Left lung (tissue), 14 donors: ENCODE measurements at places on chromosomes 11 and 22. TPM values are rescaled to one million over a fixed set of nuclear protein-coding genes. Genes with fewer than 3 reads are reported as not detected.

GRCh38 chr11:96524475-96524874, 134.7 kb downstream of the JRKL start:
- DNase-seq, result no peak

- DNase-seq, result no peak
Observed at GRCh38 chr22:37827056-37827455, 3.9 kb downstream of the GALR3 start.

- no peak for DNase-seq
Observed at GRCh38 chr22:49458708-49459099, 369.0 kb downstream of the BRD1 start.

DNA sequence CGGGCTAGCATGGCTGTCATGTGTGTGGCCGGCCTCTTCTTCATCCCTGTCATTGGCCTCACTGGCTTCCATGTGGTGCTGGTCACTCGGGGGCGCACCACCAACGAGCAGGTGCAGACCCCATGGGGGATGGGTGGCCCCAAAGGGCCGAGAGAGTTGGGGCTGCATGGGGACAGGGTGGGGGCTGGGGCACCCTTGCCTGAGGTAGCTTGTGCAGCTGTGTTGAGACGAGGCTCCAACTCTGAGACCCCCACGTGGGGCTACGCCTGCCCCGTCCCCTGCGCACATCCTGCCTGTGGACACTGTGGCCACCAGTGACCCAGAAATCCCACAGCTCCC, 8.5 kb downstream of the ZDHHC8 start:
- no peak for DNase-seq

DNA sequence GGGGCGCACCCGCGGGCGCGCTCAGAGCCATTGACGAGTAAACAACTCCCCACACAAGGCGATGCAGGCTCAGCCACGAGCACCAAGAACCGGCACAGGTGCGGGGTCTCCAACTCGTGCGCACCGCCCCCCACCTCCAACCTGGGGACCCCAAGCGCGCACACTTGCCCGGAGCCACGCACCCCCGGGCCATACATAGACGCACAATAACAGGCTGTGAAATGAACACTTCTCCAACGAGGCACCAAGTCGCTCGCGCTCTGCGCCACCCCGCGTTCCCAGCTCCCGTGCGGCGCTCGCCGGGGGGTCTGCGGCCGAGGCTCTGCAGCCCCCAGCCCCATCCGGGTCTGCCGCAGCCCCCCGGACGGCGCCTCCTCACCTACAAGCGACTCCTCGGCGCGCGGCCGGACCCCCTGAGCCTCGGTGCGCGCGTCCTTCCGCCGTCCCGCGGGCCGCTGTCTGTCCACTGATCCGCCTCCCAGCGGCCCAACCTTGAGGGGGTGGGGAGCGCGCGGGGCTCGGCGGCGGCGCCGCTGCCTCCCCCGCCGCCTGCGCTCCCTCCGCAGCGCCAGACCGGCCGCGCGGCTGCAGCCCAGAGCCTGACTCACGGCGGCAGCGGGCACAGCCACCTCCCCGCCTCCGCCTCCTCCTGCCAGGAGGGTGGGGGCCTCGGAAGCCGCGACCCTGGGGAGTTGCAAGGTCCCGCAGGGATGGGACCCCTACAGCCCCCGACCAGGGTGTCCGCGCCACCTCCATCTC, 1.6 kb downstream of the IFITM10 start:
- no peak for DNase-seq

The ACCSL gene
- polyA plus RNA-seq, result 0.13 TPM

DNA sequence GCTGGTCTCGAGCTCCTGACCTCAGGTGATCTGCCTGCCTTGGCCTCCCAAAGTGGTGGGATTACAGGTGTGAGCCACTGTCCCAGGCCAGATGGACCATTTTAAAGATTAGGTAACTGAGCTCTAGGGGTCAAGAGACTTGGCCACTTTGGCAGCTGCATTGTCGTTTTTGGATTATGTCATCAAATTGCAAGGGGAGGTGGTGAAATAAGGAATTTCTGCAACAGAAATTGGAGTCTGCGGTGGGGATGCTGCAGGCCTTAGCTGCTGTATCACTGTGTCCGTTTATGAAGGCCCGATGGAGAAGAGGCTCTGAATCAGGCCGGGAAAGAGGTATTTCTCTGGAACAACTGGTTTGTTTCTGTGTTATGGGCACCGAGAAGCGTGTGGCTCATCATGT, 34.6 kb downstream of the PTPRJ start:
- no peak for DNase-seq

- no peak for DNase-seq
Observed at GRCh38 chr11:19072464-19072863, 11.9 kb upstream of the MRGPRX2 start.

DNA sequence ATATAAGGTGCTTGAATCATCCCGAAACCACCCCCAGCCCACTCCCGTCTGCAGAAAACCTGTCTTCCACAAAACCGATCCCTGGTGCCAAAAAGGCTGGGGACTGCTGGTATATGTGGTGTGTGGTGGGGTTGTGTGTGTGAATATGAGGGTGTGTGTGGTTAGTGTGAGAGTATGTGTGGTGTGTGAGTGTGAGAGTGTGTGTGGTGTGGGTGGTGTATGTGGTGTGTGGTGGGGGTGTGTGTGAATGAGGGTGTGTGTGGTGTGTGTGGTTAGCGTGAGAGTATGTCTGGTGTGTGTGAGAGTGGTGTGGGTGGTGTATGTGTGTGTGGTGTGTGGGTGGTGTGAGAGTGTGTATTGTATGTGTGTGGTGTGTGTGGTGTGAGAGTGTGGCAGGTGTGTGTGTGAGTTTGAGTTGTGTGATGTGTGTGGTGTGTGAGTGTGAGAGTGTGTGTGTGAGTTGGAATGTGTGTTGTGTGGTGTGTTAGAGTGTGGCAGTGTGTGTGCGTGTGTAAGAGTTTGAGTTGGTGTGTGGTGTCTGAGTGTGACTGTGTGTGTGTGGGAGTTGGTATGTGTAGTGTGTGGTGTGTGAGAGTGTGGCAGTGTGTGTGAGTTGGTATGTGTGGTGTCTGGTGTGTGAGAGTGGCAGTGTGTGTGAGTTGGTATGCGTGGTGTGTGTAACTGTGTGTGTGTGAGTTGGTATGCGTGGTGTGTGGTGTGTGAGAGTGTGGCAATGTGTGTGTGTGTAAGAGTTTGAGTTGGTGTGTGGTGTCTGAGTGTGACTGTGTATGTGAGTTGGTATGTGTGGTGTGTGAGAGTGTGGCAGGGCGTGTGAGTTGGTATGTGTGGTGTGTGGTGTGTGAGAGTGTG, 6.5 kb downstream of the UPK3A start:
- DNase-seq, result no peak

The MS4A6A gene
- polyA plus RNA-seq, result 27.6 TPM

The ZNF408 gene
- polyA plus RNA-seq, result 10.8 TPM

- DNase-seq, result no peak
Observed at GRCh38 chr11:11909727-11910126, 68.0 kb downstream of the USP47 start.

The CRYAB gene
- 28.6 TPM for polyA plus RNA-seq

The CABP4 gene
- 2.8 TPM for polyA plus RNA-seq

DNA sequence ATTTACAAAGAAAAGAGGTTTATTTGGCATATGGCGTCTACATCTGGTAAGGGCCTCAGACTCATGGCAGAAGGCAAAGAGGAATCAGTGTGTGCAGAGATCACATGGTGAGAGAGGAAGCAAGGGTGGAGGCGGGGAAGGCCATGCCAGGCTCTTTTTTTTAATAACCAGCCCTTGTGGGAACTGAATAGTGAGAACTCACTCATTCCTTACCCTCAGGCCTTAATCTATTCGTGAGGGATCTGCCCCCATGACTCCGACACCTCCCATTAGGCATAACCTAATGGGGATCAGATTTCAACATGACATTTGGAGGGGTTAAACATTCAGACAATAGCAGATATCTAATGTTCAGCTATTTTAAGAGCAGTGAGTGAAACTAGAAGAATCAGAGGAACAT, 55.7 kb downstream of the ATM start:
- no peak for DNase-seq

DNA sequence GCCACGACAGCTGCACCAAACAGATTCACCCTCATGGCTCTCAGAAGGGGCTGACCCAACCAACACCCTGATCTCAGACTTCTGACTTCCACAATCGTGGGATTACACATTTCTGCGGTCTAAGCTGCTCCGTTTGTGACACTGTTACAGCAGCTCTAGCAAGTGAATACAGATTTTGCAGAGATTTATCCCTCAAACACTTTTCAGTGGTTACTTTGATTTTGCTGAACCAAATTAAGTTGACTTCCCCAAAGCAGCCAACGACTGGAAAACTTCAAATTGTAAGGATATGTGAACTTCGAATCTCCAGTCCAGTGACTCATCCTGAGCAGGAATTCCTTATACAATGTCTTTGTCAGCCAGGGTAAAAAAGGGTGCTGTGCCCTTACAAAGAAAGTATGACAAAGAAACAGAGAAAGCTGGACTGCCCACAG, 14.8 kb upstream of the INCENP start:
- DNase-seq, result no peak

- DNase-seq, result no peak
Observed at GRCh38 chr11:47296045-47296444, 26.1 kb downstream of the MADD start.

GRCh38 chr22:32364210-32364609, 6.5 kb downstream of the RFPL3 start:
- DNase-seq, result no peak

GRCh38 chr22:36584666-36585065, 55.7 kb upstream of the EIF3D start:
- no peak for DNase-seq

DNA sequence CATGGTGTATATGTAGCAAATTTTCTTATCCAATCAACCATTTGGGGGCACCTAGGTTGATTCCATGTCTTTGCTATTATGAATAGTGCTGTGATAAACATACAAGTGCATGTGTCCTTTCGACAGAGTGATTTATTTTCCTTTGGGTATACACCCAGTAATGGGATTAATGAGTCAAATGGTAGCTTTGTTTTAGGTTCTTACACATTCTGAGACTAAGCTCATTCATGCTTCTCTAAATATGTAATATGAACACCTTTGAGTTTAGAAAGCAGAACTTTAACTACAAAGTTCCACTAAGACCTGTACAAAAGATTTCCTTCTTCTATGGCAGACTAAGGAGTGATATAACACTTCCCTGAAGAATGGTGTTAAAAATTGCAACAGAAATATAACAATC, 627.0 kb downstream of the KCNA4 start:
- DNase-seq, result no peak

- DNase-seq, result no peak
Observed at GRCh38 chr11:122150216-122151124, 34.5 kb upstream of the BLID start.

GRCh38 chr11:64347193-64347867, 7.3 kb downstream of the CCDC88B start:
- DNase-seq, result no peak

The LAMTOR1 gene
- 111 TPM for polyA plus RNA-seq

The DTX4 gene
- 65.0 TPM for polyA plus RNA-seq

DNA sequence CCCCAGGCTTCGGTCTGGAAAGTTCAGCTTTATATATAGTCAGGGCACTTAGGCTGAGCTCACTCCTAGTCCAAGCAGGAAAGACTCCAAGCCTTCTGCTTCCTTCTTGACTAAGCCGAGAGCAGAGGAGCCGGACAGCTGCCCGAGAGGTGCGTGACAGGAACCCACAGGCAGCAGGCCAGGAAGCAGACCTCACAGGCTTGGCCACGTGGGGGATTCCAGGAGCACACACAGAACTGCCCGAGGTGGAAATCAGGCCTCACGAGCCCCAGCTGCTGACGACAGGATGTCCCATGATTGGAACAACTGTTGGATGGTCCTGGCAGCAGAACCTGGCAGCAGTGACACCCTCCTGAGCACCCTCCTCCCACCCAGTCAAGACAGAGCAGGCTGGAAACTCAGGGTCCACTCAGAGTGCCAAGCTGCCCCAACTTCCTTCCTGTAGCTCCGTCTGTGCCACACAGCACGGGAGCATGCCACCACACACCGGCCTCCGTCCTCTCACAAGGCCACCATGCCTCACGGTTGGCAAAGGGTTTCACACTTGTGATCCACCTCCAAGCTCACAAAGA, 5.4 kb downstream of the PLA2G6 start:
- peak; percentile 70 for DNase-seq

The KRTAP5-7 gene
- polyA plus RNA-seq, result not detected

GRCh38 chr11:2762451-2762850, 62.7 kb upstream of the KCNQ1OT1 start:
- DNase-seq, result no peak

The KIF18A gene
- 9.3 TPM for polyA plus RNA-seq

The ZNF214 gene
- 10.3 TPM for polyA plus RNA-seq

The IL18 gene
- 1.5 TPM for polyA plus RNA-seq

The MMP7 gene
- polyA plus RNA-seq, result 0.20 TPM

The IGF2 gene
- polyA plus RNA-seq, result 97.5 TPM

The HEPN1 gene
- not detected for polyA plus RNA-seq

- DNase-seq, result no peak
Observed at GRCh38 chr11:19389787-19390303, 149.1 kb upstream of the E2F8 start.

DNA sequence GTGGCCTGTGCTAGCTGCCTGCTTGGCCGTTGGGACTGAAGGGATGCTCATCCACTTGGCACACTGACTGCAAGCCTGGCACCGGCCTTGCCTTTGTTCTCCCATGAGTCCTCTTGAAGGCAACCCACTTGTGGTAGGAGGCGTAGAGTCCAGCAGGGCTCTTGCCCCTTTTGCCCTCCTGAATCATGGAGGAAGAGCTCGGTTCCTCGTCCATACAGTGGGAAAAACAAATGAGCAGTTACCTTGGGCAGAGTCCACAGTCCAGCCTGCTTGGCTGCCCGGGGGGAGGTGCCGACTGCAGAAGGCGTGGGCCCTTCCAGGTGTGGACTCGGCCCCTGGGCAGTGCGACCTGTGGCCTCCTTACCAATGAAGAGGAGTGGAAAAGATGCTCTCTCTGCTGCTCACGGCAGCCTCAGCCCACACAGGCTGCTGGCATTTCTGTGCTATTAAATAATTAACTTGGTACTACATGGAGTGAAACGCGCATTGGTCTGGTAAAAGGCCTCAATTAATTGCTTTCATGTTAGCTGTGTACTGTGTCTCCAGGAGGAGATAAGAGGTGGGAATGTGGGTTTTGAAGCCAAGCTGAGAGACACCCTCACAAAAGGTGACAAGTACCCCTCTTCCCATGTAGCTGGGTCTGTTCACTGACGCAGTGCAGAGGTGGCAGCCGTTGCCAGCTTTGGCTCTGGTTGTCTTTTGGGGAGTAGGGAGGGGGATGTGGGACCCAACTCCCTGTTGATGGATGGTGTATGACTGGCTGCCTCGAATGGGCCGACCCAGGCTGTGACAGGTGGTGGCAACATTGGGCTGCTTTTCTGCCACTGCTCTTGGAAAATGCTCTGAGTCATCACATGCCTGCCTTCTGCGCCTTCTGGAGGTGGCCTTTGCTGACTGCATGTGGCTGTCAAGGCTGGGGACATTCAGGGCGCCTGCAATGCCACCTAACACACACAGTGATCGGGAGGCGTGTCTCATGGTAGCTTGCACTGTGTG, 26.8 kb upstream of the B3GAT1 start:
- no peak for DNase-seq
